ENCODE measurements at places on chromosomes 1 and 21. TPM values are rescaled to one million over a fixed set of nuclear protein-coding genes. Genes with fewer than 3 reads are reported as not detected.

Gene SRSF10
- 163 TPM for total RNA-seq

Gene IL24
- total RNA-seq: not detected

Gene S100A5
- not detected for total RNA-seq

Gene TNFRSF8
- 20.5 TPM for total RNA-seq

Gene BARHL2
- total RNA-seq: not detected

Gene NR5A2
- 22.3 TPM for total RNA-seq

Gene SYCP1
- total RNA-seq: 0.34 TPM

Gene SAMD11
- total RNA-seq: 2.3 TPM
